MV-4-11 (cell line): ENCODE measurements at places on chromosomes 4 and X.
A peak's percentile ranks its signal among the peaks of the same experiment; 100 is the strongest.

DNA sequence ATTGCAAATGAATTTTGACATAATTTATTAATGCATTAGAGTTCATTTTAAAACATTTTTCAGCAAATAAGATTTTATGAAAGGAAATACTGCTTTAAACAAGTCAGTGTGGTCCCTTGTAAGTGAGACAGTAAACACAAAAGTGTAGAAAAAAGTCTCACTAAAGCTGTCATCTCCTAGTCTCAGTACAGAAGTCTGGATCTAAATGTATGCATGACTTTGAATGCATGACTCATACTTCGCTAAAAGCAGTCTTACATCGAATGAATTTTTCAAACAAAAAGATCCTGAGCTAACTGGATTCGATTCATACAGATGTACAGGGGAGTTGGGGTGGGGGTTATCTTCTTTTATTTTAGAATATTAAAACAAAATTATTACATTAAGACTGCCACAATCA lies 207.4 kb upstream of the VCX start:
- no peak for DNase-seq

GRCh38 chr4:105560421-105560848 lies 8.0 kb downstream of the ARHGEF38 start:
- DNase-seq, result no peak

DNA sequence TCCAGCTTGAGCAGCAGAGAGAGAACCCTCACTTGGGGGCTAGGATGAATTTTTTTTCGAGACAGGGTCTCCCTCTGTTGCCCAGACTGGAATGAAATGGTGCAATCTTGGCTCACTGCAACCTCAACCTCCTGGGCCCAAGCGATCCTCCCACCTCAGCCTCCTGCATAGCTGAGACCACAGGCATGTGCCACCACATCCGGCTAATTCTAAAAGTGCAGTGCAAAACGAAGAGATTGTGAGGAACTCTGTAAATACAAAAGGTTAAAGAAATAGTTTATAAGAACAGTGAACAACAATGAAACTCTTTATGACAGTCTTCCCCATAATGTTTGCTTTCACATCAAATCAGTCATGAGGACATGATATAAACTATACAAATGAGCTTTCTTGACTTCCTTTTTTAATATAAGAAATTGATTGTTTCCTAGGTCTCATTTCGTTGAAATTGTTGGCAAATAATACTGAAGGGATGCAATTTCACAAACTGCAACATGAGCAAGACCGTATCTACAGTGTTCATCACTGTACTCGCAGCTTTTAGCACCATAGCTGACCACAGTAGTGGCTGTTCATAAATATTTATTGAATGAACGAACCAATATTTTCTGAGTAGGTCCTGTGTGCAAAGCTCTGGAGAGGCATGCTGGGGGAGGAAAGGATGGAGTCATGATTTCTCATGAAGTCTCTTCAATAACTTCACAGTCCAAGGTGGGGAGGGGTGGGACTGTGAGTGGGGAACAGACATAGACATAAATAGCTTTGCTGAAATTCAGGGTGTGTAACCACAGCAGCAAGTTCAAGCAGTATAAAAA lies 116.1 kb downstream of the SHROOM3 start:
- no peak for DNase-seq

GRCh38 chr4:154529728-154530519 lies 20.3 kb downstream of the PLRG1 start:
- no peak for DNase-seq

DNA sequence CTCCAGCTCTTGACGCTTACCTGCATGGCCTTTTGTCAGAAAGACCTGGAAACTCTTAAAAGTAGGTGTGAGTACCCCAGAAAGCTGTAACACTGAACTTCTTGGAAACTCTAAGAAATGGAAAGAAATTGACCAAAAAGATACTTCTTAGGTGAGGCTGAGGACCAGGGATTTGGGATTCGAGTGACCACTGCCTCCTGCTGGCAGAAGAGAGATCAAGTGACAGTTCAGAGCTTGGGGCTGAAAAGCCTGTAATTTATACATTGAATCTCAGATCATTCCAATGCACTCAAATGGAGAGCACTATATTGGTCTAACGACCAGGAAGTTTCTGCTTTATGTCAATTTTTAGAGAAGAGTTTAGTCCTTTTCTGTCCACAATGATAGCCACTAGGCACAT lies 204.6 kb downstream of the PDGFRA start:
- no peak for DNase-seq

DNA sequence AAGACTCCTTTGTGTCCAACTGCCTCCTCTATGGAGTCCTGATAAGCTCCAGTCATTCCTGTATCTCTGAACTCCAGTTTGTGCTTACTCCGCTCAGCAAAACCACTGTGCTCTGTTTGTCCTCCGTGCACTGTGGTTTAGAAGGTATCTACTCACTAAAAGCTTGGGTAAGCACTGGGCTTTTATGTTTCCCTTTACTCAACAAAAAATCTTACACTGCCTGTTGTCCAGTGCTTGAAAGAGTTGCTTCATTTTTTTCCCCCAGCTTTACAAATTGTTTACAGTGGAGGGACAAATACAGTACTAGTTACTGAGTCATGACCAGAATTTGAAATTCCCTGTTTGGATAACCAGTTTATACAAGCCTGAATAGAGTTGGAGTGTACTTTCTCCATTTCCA lies 545.3 kb upstream of the FAT1 start:
- no peak for DNase-seq

DNA sequence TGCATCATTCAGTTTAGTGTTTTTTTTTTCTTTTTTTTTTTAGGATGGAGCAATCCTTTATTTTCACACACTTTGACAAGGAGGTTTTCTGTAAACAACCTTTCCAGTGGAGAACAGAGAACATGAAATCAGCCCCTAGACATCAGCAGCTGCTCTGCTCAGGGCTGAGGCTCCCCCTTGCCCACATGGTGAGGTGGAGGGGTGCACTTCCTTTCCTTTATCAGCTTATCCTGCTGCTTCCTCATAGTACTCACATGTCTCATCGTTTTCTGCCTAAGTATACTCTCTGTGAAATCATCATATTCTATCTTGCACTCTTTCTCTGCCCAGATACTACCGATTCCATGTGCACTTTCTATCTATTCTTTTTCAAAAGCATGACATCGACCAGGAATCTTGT lies 47.6 kb upstream of the PRSS12 start:
- DNase-seq, result peak; percentile 24

DNA sequence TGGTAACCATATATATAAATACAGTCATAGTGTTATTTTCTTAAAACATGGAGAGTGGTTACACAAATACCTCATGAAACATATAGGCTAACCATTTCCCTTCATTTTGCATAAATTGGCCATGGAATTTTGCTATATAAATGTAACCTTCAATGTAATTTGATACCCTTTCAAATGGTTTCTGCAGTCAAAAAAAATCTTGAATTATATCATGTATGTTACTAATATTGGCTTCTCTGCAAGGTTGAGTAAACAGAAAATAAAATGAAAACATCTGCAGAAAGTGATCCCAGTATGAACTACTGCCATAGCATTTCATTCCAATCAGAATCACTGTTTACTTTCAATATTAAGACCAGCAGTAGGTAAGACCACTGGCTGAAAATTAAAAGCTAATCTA lies 1165.9 kb upstream of the TENM3 start:
- DNase-seq, result no peak

- DNase-seq, result no peak
Observed at GRCh38 chr4:23171976-23172375, 479.2 kb downstream of the GBA3 start.

DNA sequence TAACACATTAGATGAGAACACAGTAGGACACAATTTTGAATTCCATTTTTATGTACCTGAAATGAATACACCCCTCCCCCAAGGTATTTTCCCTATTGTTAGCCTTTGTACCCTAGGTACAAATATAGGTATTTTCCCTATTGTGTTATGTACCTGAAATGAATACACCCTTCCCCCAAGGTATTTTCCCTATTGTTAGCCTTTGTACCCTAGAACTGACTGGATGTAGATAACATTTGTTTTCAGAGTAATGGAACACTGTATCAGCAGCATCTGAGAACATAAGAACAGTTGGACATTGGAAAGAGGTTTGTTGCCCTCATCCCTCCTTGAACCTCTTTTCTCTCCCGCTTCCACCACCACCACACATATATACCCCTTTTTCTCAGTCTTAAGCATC lies 37.6 kb downstream of the YIPF6 start:
- DNase-seq, result no peak

DNA sequence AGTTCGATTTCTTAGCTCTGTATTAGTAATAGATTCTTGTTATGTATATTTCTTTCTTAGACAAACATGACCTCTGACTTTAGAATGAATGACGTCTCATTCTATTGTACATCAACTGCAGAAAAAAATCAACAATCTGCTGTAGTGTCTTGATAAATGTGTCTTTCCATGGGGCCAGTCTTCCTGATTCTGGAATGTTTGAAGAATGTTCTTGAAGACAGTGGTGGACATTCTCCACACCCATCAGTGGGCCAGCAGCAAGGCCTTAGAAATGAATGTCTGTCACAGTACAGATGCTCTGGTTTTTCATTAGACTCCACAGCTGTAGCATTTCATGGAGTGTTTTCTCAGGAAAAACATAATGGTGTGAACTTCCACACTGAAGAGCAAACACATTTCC lies 63.2 kb upstream of the FAM47B start:
- no peak for DNase-seq

- DNase-seq, result peak; percentile 56
Observed at GRCh38 chr4:52876069-52876468, 14.0 kb downstream of the RASL11B start.

DNA sequence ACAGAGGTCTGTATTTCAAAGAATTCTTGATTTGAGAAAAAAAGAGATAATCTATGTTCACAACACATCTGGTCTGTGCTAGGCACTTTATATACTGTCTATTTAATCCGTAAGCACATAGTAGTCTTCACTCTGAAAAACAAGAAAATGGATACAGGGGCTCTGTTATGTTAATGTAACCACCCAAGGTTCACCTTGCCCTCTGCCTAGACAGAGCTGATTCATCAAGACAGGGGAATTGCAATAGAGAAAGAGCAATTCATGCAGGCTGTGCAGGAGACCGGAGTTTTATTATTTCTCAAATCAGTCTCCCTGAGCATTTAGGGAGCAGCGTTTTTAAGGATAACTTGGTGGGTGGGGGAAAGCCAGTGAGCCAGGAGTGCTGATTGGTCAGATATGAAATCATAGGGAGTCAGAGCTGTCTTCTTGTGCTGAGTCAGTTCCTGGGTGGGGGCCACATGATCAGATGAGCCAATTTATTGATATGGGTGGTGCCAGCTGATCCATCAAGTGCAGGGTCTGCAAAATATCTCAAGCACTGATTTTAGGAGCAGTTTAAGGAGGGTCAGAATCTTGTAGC lies 92.9 kb upstream of the TNIP3 start:
- DNase-seq, result no peak

DNA sequence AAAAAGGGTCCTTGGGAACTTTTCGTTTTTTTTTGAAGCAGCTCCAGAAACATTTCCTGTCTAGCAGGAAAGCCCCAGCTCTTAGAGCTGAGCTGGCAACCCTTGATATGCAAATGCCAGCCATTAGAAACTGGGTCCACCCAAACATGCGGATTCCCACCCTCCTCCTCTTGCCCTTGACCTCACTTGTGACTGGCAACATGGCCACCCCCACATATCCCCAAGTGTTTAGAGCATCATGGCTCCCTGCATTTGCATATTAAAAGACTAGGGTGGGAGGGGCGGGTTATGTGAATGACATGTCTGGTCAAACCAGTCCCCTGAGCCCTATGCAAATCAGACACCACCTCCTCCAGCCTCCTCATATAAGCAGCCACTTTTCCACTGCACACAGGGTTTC lies 671.1 kb downstream of the FAT4 start:
- DNase-seq, result no peak
